ENCODE measurements at places on chromosomes 2 and 18. TPM values are rescaled to one million over a fixed set of nuclear protein-coding genes. Genes with fewer than 3 reads are reported as not detected.

Gene DLGAP1
- total RNA-seq, result 1.8 TPM

- H3K36me3 ChIP-seq, result no peaks in the 10 kb centered on the region
- DNase-seq, result no peak
- H3K4me1 ChIP-seq, result no peaks in the 10 kb centered on the region
- H3K27me3 ChIP-seq, result no peaks in the 10 kb centered on the region
- H3K27ac ChIP-seq, result no peak overlapping the region
- H3K4me3 ChIP-seq, result no peak overlapping the region
These were observed 4.7 kb downstream of the CHRNA1 start for GRCh38 chr2:174759381-174760065.

DNA sequence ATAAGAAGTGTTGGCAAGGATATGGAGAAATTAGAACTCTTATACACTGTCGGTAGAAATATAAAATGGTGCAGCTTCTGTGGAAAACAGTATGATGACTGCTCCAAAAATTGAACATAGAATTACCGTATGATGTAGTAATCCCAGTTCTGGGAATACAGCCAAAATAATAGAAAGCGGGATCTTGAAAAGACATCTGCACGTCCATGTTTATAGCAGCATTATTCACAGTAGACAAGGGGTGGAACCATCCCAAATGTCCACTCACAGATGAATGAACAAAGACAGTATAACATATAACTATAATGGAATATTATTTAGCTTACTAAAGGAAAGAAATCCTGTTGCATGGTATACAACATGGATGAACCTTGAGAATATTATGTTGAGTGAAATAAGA, 257.7 kb downstream of the TDRD15 start:
- H3K27ac ChIP-seq, result no peak overlapping the region
- H3K36me3 ChIP-seq, result no peaks in the 10 kb centered on the region

Gene PAX3
- total RNA-seq, result not detected

- H3K4me3 ChIP-seq, result no peak overlapping the region
- no peak overlapping the region for H3K27ac ChIP-seq
- no peaks in the 10 kb centered on the region for H3K27me3 ChIP-seq
- DNase-seq, result no peak
- no peaks in the 10 kb centered on the region for H3K4me1 ChIP-seq
These were observed 3.5 kb upstream of the ZSWIM2 start for GRCh38 chr2:186852508-186852907.

Gene GLI2
- total RNA-seq, result 6.2 TPM

GRCh38 chr2:240302933-240303595, 132.4 kb upstream of the GPC1 start:
- H3K4me1 ChIP-seq, result no peaks in the 10 kb centered on the region
- H3K36me3 ChIP-seq, result no peaks in the 10 kb centered on the region
- H3K27me3 ChIP-seq, result no peaks in the 10 kb centered on the region
- no peak overlapping the region for H3K4me3 ChIP-seq
- no peak overlapping the region for H3K27ac ChIP-seq
- DNase-seq, result no peak

Gene COLEC12
- 0.03 TPM for total RNA-seq

DNA sequence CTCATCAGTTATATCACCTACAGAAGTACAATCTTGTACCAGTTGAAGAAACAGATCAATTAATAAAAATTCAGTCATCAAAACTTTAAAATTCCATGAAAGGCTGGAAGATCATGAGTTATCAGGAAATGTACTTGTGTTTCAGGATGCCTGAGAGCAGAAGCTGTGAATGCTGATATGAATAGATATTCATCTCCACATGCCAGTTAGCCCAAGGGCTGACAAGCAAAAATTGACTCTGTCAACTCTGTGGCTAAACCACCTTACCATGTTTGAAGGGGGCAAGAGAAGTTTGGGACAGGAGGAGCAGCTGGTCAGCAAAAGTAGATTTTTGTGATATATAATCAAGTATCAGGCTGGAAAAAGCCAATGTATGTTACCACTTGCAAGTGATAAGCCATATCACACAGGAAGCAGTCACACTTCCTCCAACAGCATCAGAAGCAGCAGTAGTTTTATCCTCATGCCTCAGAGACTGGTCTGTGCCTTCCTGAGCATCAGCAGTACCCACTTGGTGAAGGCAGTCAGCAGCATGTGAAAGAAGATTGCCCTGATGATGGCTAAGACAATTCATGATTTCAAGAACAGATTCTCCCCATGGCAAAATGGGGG, 328.2 kb upstream of the CNTNAP5 start:
- H3K4me3 ChIP-seq, result no peak overlapping the region
- DNase-seq, result no peak
- H3K27me3 ChIP-seq, result no peaks in the 10 kb centered on the region
- no peaks in the 10 kb centered on the region for H3K4me1 ChIP-seq

GRCh38 chr2:62465741-62466502, 40.1 kb downstream of the TMEM17 start:
- H3K4me3 ChIP-seq, result no peak overlapping the region
- no peaks in the 10 kb centered on the region for H3K36me3 ChIP-seq
- no peaks in the 10 kb centered on the region for H3K4me1 ChIP-seq
- no peaks in the 10 kb centered on the region for H3K27me3 ChIP-seq
- no peak for DNase-seq
- no peak overlapping the region for H3K27ac ChIP-seq

- no peak overlapping the region for H3K27ac ChIP-seq
- H3K4me1 ChIP-seq, result no peaks in the 10 kb centered on the region
- H3K27me3 ChIP-seq, result no peaks in the 10 kb centered on the region
- no peak overlapping the region for H3K4me3 ChIP-seq
- no peaks in the 10 kb centered on the region for H3K36me3 ChIP-seq
- no peak for DNase-seq
These were observed 268.1 kb upstream of the ATP5MC3 start for GRCh38 chr2:175449616-175450015.

GRCh38 chr18:62420151-62420512, 95.0 kb downstream of the TNFRSF11A start:
- H3K27ac ChIP-seq, result peak overlapping the region; percentile 23
- DNase-seq, result no peak
- no peaks in the 10 kb centered on the region for H3K27me3 ChIP-seq
- no peak overlapping the region for H3K4me3 ChIP-seq
- H3K36me3 ChIP-seq, result no peaks in the 10 kb centered on the region

Gene POTEJ
- not detected for total RNA-seq

Gene SPC25
- 21.1 TPM for total RNA-seq

GRCh38 chr2:42076357-42077225, 28.8 kb downstream of the PKDCC start:
- no peak for DNase-seq
- H3K4me1 ChIP-seq, result no peaks in the 10 kb centered on the region
- no peak overlapping the region for H3K4me3 ChIP-seq
- no peaks in the 10 kb centered on the region for H3K36me3 ChIP-seq

Gene EMILIN2
- 18.3 TPM for total RNA-seq

Gene LINC00305
- not detected for total RNA-seq

Gene ASXL3
- total RNA-seq, result 0.74 TPM

DNA sequence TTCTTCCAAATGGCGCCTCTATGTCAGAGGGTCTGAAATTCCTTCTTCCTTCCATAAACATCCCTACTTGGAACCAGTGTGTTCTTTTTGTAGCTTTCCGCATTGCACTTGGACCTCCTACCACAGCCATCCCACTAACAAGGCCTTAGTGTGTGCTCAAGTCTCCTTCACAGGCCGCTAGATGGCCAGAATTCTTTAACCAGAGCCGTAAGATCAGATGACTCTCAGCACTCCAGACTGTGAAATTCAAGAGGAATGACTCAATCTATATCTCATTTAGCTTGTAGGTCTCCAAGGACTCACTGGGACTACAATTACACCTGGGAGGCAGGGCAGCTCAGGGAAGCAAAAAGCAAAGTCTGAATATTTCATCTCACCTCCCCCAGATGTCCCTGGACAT, 298.9 kb downstream of the EIPR1 start:
- peaks cover 3% of the 10 kb centered on the region for H3K27me3 ChIP-seq
- no peaks in the 10 kb centered on the region for H3K4me1 ChIP-seq
- no peaks in the 10 kb centered on the region for H3K36me3 ChIP-seq
- H3K27ac ChIP-seq, result no peak overlapping the region
- DNase-seq, result no peak
- H3K4me3 ChIP-seq, result no peak overlapping the region
